ENCODE measurements at places on chromosomes 16 and 17. TPM values are rescaled to one million over a fixed set of nuclear protein-coding genes. Genes with fewer than 3 reads are reported as not detected.

- DNase-seq: no peak
Measured at GRCh38 chr17:54864636-54865356, 35.9 kb upstream of the TOM1L1 start.

Gene CCDC200
- not detected for total RNA-seq

DNA sequence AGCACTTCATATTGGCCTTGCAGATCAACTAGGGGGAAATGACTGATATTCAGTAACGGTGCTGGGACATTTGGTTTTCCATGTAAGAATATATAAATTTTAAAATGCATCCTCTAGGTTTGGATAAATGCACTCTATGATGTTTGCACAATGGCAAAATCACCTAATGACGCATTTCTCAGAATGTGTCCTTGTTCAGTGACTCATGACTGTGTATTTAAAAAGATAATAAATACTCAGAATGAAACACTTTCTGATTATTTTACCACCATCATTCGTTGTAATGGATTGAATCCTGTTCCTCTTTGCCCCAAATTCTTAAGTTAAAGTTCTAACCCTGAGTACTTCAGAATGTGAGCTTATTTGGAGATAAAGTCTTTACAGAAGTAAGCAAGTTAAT is 17.2 kb upstream of the ADGRG1 start:
- DNase-seq: peak; percentile 38

DNA sequence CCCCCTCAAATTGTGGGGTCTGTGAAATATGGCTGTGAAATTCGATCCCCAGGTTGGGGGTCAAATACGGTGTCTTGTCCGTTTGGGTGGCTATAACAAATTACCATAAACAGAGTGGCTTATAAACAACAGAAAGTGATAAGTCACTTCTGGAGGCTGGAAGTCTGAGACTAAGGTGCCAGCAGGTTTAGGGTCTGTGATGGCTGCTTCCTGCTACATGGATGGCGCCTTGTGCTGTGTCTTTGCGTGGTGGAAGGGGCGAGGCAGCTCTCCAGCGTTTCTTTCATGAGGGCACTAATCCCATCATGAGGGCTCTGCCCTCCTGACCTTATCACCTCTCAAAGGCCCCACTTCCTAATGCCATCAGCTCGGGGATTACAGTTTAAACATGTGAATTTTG is 120.0 kb downstream of the IRF8 start:
- DNase-seq: no peak

Gene HSPB9
- not detected for total RNA-seq

DNA sequence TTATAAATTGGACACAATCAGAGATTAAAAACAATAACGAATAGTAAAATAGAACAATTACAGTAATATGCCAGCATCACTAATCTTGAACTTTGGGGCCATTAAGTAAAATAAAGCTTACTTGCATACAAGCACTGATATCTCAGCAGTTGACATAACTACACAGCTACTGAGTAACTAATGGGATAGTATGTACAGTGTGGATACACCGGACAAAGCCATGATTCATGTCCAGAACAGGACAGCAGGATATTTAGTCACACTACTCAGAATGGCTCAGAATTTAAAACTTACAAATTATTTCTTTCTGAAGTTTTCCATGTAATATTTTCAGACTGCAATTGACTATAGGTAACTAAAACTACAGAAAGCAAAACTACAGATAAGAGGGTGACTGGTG is 427.5 kb downstream of the CDH13 start:
- peak; percentile 48 for DNase-seq

Gene CARD14
- total RNA-seq: not detected

DNA sequence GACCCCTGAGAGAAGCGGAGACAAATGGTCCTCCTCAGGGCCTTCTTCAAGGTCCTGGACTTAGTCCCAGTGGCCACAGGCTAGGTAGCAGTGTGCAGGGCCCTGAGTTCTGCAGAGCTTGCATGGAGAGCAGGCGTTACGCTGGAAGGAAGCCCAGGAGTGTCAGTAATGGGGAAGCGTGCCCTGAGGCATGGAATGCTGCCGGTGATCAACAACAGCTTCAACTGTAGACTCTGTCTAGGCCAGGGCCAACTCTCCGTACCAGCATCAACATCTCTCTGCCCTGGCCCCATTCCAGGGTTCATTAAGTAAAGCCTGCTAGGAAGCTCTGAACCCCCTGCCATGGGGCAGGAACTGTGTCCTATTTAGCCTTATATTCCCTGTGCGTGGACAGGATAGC is 568 bp upstream of the TNK1 start:
- DNase-seq: no peak

DNA sequence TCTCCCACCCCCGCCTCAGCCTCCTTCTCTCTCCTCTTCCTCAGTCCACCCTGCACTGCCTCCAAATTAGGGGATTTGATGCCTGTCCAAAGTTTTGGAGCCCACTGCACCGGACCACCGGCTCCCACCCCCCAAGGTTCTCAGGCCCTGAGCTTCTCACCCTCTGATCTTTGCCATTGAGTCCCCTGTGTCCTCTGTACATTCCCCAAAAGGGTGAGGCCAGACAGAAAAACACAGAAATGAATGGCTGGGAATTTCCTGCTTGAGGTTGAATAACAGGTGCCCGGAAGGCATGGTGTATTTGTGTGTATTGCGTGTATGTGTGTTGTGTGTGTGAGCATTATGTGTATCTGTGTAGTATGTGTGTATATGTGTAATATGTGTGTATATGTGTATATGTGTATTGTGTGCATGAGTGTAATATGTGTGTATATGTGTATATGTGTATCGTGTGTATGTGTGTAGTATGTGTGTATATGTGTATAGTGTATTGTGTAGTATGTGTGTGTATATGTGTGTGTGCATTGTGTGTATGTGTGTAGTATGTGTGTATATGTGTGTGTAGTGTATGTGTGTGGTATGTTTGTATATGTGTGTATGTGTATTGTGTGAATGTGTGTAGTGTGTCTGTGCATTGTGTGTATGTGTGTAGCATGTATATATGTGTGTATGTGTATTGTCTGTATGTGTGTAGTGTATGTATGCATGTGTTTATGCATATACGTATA is 16.0 kb upstream of the CCL17 start:
- DNase-seq: no peak

- DNase-seq: peak; percentile 99
Measured at GRCh38 chr17:3004150-3004801, 59.1 kb downstream of the OR1D5 start.

DNA sequence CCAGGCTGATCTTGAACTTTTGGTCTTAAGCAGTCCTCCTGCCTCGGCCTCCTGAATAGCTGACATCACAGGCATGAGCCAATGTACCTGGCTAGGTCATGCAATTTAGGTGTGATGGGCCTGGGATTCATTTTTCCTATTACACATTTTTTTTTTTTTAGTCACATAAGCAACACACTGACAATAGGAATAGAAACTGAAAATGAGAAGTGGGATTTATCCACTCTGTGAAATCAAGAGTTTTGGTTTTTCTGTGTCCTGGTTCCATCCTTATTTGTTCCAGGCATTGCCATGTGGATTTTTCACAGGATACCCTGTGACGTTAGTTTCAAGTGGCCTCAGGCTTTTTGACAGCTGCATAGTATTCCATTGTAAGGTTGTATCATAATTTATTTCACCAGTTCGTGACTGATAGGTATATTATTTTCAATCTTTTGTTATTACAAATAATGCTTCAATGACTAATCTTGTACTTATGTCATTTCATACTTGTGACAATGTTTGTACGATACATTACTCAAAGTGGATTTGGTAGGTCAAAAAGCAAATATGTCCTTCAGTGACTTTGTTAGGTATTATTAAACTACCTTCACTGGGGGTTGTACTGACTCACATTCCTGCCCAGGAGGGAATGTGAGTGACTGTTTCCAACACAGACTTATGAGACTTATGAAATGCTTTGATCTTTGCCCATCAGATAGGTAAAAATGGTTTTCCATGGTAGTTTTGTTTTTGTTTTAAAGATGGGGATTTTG is 10.6 kb downstream of the ADCY7 start:
- no peak for DNase-seq

DNA sequence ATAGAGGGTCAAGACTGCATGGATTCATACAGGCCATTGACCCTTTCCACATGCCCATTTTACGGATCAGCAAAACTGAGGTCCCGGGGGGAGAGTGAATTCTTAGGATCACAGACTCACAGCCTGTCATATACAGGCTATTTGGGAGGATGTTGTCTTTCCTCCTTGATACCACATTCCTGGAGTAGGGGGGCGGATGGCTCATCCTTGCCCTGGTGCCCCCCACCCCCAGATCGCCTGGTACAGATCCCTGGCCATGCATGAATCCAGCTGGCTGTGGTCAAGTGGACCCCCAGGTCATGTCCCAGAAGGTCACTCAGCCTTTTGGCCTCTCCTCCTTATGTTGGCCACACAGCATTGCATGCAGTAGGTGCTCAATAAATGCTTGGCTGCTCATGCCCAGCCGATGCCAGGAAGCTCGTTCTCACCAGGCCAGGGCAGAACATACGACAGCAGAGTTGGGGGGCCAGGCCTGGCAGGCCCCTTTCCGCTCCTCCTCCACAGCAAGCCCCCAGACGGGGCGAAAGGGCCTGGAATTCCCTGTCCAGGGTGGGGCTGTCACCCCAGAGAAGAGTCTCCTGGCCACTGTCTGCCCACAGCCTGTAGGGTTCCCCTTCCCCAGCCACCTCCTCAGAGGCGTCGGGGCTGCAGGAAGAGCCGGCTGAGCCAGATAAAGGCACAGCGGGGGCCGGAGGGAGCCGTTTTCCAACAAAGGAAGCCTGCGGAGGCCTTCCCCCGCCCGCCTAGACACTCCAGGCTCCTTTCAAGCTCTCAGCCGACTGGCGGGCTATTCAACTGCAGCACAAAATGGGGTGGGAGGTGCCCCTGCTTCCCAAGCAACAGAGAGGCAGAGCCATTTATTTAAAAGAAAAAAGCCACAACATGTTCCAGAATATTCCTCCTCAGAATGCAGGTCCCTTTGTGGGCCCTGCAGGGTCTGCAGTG is 215.7 kb upstream of the CIBAR2 start:
- peak; percentile 29 for DNase-seq

Gene CDH3
- 0.10 TPM for total RNA-seq

DNA sequence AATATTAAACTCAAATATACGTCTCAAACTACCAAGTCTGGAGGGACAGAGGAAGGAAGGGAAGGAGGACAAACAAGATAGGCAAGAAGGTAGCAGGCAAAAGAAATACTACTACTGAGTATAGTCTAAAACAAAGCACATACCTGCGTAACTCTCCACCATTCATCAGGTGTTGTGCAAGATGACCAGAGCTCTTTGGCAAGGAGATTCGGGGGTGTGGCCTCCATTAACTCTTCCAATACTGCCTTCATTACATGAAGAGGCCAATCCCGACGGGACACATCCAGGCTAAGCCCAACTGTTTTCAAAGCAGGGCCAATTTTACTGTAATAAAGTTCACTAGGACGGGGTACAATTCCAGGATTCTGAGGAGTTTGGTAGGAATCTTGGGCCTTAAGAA is 38.2 kb upstream of the ARL6IP1 start:
- no peak for DNase-seq

Gene NPIPB9
- 0.33 TPM for total RNA-seq

Gene MC1R
- total RNA-seq: 2.5 TPM

GRCh38 chr16:15980329-15980728 is 30.9 kb downstream of the ABCC1 start:
- DNase-seq: no peak

Gene PPL
- 0.13 TPM for total RNA-seq

Gene C17orf50
- total RNA-seq: not detected

GRCh38 chr17:68674029-68674925 is 73.1 kb upstream of the FAM20A start:
- DNase-seq: no peak
